ENCODE measurements at places on chromosomes 6 and 20.

DNA sequence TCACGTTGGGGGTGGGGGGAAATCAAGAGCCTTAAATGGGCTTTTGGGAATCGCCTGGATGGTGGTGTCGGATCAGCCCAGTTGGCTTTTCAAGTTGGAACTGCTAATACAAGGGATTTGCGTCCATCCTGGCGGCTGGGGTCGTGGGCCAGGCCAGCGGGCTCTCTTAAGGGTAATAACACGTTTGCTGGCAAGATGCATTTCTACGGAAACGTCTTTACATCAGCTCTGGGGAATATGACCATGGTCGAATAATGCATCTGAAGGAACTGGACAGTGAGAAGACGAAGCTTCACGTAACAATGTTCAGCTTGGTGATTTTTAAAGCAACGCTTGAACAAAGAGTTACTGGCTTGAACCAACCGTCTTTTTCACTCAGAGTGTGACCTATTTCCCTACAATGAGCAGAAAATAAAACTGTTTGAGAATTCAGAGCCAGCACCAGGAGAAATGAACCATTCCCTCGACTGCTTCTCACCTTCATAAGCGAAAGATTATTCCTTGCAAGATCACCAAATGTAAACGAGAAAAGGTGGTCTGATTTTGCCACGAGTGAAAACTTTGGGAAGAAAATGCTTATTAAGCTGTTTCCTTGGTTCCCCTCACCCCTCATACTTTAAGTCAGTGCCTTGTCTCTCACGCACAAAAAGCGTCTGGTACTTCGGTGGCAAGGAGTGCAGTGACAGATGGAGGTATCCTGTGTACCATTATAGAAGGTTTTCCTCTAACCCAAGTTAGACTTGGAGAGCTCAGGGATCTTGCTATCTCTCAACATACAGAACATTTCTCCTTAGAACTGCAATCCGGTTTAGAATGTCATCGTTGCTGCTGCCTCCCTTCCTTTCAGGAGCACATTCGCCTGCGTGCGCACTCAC, 1.4 kb upstream of the MARCKS start:
- DNase-seq, result peak; percentile 68

- no peak for DNase-seq
Observed at GRCh38 chr6:63496361-63496804, 75.9 kb upstream of the LOC128125822 start.

DNA sequence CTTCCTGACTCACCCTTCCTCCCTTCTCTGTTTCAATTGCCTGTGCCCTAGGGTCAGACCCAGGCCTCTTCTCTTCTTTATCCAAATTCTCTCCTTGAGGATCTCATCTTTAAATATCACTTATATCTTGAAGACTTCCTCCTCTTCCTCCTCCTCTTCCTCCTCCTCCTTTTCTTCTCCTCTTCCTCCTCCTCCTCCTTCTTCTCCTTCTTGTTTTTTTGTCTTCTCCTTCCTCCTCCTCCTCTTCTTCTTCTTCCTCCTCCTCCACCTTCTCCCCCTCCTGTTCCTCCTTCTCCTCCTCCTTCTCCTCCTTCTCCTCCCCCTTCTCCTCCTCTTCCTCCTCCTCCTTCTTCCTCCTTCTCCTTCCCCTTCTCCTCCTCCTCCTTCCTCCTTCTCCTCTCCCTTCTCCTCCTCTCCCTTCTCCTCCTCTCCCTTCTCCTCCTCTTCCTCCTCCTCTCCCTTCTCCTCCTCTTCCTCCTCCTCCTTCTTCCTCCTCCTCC, 127.6 kb upstream of the AKIRIN2 start:
- DNase-seq, result no peak

GRCh38 chr6:136439514-136440190, 110.6 kb downstream of the MAP7 start:
- no peak for DNase-seq

- no peak for DNase-seq
Observed at GRCh38 chr6:7604506-7604905, 14.5 kb downstream of the SNRNP48 start.

GRCh38 chr6:154410619-154411072, 54.0 kb upstream of the IPCEF1 start:
- no peak for DNase-seq

DNA sequence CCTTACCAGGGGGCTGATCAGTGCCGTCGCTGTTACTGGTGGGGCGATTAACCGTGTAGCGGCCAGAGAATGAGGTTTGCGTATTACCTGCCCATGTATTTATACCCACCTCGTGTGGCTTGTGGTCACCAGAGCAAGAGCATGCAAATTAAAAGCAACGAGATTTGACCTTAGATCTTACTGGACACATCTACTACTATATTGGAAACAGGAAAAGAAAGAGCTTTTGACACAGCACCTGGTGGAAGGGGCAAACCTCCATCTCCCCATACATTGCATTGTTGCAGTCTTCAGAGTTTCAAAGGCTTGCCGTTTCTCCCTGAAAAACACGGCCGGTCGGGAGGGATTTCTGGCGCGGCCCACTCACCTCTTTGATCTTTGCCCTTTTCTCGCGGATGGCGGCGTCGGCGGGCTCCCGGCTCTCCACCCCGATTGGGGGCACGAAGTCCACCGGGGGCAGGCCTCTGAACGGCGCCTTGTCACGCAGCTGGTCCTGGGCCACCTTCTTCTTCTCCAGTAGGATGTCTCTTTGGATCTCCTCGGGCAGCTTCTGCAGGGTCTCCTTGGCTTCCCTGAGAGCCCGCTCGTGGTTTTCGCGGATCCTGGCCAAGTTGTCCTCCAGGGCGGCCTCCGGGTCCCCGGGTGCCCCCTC, 1.3 kb downstream of the MAN1A1 start:
- DNase-seq, result peak; percentile 67

GRCh38 chr6:28334286-28335039, 1.5 kb downstream of the ZSCAN31 start:
- no peak for DNase-seq

GRCh38 chr6:30935018-30935417, 3.0 kb upstream of the SFTA2 start:
- no peak for DNase-seq

- DNase-seq, result no peak
Observed at GRCh38 chr20:48186915-48187314, 401.6 kb upstream of the SULF2 start.

DNA sequence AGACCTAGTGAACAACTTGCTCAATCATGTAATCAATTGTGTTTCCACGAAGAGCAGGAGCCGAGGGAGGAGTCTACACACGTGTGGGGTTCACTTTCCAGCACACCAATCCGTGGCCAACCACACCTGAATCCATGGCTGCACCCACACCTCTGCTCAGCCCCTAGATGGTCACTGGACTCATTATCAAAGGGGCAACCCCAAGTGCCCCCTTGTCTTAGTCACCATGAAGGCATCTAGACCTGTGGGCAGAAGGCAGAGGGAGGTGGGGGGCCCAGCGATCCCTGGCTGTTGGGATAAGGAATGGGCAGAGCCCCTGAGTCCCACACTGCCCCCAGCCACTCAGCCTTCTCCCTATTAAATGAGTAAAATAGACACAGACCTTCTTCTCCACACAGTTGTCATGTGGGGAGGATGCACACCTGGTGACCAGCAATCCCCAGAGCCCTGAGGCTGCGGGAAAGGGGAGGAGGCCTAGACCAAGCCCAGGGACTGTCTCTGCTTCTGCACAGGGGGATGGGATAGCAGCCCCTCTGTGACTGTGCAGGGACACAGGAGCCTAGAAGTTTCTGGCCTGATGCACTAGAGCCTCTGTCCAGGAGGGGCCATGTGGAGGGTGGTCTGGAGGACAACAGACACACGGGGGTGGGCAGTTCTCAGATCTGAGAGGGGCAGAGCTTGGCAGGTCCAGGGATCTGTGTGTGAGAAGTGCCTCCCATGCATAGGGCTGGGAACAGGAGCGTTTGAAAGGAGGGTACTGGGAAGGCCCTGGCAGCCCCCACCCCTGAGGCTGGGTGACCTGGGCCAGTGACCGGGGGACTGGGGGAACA, 1.9 kb upstream of the RAET1L start:
- no peak for DNase-seq

- peak; percentile 54 for DNase-seq
Observed at GRCh38 chr6:111673937-111674336, 68.3 kb upstream of the TRAF3IP2 start.

GRCh38 chr6:161853657-161854056, 579.8 kb upstream of the AGPAT4 start:
- no peak for DNase-seq

GRCh38 chr6:138493413-138493812, 5.9 kb downstream of the NHSL1 start:
- no peak for DNase-seq

- no peak for DNase-seq
Observed at GRCh38 chr6:150189122-150189521, 46.3 kb downstream of the PPP1R14C start.

DNA sequence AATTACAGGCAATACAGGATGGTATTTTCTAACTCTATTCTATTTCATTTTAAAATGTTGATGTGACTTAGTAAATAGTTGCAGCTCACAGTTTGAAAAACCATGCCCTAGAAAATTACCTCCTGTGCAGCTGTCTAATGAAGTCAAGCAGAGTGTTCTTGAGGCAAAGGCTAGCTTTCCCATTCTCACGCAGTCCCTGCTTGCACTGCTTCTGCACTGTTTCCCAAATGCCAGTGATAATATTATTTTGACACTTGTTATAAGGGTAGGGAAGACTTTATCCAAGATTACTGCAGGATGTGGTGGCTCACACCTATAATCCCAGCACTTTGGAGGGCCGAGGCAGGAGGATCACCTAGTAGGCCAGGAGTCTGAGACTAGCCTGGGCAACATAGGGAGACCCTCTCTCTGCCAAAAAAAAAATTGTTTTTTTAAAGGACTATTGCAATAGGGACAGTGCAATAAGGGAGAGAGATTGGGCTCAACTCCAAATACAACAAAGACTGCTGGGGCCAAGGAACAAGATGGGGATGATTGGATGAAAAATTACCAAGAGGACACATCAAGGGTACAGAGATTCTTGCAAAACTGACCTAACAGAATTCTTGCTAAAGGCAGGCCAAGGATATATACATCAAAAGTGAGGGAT, 196.1 kb downstream of the LY86 start:
- no peak for DNase-seq

DNA sequence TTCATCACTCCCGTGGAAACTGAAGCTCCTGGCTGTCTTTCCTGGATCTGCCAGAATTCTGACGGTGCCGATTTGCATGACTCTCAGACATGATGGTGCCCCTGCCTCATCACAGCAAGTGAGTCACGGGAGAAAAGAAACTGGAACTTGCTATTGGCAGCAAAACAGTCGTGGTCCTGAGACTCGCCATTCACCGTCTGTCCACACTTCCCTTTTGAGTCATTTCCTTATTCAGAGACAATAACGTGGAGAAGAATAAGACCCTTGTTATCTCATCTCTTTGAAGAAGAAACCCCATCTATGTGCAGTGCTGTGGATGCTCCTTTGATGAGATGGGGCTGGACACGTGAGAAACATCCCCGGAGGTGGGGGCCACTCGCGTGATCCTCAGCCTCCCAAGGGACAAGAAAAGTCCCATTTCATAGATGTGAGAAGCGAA, 4.2 kb downstream of the GPR31 start:
- DNase-seq, result no peak

GRCh38 chr6:136249336-136249735, 775 bp downstream of the MTFR2 start:
- DNase-seq, result no peak

GRCh38 chr6:142854589-142855488, 90.1 kb downstream of the HIVEP2 start:
- no peak for DNase-seq

- no peak for DNase-seq
Observed at GRCh38 chr20:45913116-45913515, 1.2 kb upstream of the PLTP start.

GRCh38 chr20:63000036-63000435, 6.7 kb downstream of the BHLHE23 start:
- DNase-seq, result no peak

- DNase-seq, result no peak
Observed at GRCh38 chr20:32664012-32664677, 9.6 kb downstream of the C20orf203 start.

GRCh38 chr6:136728033-136728939, 64.0 kb downstream of the MAP3K5 start:
- no peak for DNase-seq

DNA sequence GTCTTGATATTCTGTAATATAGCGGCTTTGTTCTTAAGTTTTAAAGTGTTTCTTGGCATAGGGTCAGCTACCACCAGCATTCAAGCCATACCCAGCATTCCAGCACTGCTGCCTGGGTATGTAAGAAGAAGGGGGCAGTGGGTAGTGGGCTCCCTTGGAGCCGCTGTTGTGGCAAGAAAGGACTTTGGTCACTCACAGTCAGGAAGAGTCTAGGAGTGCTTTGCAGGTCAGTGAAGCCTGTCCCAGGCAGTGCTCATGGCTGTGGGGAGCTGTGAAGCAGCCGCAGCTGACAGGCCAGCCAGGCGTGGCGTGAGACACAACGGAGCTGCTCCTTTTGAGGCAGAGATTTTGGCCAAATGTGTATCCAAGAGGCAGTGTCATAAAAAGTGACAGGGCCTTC, 512.0 kb downstream of the CDKAL1 start:
- DNase-seq, result no peak

DNA sequence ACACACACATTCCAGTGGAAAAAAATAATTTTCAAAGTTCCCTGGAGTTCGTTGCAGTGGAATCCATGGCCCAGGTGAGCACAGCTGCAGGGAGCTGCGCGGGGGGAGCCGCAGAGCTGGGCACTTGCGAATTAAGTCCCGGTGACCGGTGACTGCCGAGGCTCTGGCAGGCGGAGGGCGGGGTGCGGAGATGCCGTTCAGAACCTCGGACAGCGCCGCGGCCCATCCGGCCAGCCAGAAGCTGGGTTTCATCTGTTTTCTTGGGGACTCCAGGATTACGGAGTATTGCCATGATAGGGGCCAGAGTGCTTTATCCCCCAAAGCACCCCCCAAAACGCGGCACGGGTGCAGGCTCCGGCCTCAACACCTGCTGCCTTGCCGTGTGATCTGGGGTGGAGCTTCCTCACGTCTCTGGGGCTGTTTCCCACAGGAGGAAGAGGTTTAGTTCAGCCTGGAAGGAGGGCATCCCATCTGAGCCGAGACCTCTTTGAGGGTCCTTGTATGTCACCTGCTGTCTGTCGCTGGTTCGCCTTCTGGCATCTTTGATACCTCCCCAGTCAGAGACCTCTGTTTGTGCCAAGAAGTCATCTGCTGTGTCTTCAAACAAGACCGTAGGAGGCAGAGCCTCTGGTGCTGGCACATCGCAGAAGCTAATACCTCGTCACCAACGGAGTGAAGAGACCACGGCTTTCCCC, 99.4 kb downstream of the YTHDF1 start:
- DNase-seq, result no peak

GRCh38 chr6:56764081-56764566, 121.4 kb upstream of the DST start:
- DNase-seq, result no peak

- no peak for DNase-seq
Observed at GRCh38 chr6:108920751-108921150, 72.5 kb downstream of the ARMC2 start.

DNA sequence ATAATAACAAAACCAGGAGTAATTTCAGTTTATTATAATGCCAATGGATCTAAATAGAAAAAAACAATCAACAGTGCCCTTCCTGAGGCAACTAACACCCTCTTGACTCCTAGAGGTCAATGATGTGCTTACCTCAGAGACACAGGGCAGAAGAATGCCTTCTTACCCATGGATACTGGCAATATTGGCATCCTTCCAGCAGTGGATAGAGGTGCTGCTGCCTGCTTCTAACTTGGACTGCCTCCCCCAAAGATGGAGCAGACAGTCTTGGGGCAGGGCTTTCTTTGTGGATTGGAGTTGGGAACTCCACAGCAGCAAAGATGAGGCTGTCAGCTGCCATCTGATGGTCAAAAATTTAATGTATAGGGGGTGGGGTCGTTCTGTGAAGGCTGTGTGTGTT, 78.7 kb downstream of the AK9 start:
- DNase-seq, result no peak
